Daoy (cell line): ENCODE measurements at places on chromosomes 7 and 10.

DNA sequence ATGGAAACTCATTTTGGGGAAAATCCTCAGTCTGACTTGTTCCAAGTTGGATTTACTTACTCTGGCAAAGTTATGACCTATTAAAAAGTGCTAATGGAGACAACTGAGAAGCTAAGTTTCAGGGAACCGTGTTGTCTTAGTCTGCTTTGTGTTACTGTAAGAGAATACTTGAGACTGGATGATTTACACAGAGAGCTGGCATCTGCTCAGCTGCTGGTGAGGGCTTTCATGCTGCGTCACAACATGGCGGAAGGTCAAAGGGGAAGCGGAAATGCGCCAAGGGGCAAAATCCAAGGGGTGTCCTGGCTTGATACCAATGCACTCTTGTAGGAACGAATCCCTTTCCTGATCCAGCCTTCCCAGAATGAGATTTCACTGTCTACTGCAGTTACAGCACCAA, 46.4 kb downstream of the MTURN start:
- DNase-seq = no peak

DNA sequence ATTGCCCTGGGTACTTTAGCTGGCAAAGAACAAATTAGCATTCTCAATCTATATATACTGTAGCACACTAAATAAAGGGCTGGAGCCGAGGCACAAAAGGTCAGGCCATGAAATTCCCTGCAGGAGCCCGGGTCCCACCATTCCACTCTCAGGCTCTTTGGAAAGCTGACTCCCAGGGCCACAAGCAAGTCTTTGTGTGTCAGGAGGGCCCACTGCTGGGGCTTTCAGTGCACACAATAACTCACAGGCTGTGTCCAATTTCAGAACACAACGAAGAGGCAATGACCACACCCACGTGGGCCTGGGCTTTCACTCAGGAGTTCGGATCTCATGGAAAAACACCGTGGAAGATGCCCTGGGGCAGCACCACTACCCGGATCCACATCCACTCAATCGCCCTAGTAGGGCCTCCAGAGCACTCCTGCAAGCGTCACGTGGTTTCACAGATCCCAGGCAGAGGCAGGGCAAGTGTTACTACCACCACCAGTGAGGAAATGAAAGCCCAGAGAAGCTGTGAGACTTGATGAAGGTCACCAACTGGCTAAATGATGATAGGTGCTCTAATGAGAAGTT, 60.3 kb downstream of the COBL start:
- no peak for DNase-seq

GRCh38 chr10:52621635-52622079, 150.9 kb downstream of the MBL2 start:
- no peak for DNase-seq

DNA sequence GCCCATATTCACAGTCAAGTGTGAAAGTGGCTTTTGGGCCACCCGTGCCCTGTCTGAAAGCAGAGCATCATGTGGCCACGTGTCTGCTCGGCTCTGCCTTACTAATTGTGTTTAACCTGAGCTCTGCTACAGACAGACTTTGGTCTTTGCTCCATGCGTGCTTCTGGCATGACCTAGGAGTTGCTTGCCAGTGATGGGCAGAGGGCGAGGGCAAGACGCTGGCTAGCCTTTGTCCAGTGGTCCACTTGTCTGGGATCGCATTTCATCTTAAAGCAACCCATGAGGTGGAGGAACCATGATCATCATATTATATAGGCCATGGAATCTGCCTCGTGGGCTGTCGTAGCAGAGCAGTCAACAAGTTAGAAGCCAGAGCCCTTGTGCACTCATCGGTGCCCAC, 123.3 kb upstream of the INSYN2A start:
- no peak for DNase-seq

GRCh38 chr10:14470920-14471319, 140.2 kb upstream of the FRMD4A start:
- no peak for DNase-seq

GRCh38 chr7:12357508-12357907, 46.2 kb downstream of the VWDE start:
- DNase-seq = no peak

DNA sequence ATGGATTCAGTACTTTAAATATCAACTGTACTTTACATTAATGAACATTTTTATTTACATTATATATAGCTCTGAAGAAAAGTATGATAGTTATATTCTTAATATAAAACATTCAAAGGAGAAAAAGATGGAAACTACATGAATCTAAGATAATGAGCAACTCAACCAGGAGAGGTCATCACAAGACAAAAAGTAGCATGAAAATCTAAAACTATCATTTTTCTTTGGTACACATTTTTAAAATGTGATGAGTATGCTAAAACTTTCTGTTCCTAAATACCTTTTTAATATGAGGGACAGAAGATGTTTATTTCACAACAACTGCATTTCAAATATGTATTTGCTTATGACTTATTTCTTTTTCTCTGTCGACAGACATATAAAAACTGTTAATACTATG, 2.4 kb downstream of the CNTNAP2 start:
- DNase-seq = no peak

GRCh38 chr10:51564896-51565510, 134.4 kb downstream of the CSTF2T start:
- DNase-seq = no peak

DNA sequence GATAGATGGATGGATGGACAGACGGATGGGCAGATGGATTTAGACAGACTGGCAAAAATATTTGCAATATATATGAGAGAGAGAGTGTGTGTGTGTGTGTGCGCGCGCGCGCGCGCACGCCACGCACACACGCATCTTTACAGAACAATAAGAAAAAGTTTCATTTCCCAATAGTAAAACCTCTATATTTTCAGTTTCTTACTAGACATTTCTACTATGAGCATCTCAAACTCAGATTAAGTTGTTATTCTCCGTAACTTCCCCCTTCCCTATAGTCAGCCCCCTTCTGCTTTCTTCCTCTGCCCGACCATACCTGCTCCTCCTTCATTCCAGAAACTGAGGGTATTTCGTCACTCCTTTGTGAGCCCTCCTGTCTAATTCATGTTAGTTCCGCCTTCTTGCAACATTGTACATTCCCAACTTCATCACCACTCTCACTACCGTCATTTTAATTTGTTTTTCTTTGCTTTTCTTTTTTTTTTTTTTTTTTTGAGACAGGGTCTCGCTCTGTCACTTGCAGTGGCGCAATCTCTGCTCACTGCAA, 154.4 kb upstream of the SH2B2 start:
- DNase-seq = no peak

DNA sequence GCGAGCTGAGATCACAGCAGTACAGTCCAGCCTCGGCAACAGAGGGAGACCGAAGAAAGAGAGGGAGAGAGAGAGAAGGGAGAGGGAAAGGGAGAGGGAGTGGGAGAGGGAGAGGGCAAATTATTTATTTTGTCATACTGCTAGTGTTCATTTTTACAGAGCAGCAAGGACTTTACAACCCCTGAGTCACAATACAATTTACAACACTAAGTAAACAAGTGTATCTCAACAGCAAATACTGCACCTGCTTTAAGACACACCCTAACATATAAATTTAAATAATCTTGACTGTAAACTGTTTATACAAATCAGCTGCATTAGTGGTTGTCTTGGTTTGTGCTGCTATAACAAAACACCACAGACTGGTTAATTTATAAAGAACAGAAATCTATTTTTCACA, 27.2 kb downstream of the HTR5A start:
- no peak for DNase-seq

DNA sequence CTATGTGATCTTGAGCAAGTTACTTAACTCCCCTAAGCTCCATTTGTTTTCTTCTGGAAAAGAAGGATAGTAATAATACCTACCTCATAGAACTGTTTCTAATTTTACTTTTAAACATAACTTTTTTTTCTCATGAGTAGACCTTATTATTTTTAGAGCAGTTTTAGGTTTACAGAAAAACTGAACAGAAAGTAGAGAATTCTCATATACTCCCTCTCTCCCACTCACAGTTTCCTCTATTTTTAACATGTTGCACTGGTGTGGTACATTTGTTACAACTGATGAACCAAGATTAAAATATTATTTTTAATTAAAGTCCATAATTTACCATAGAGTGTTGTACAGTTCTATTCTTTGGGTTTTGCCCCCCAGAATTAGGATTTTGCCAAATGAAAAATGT, 221.3 kb upstream of the CSTF2T start:
- no peak for DNase-seq

- DNase-seq = no peak
Observed at GRCh38 chr7:146926841-146927240, 810.2 kb downstream of the CNTNAP2 start.
